Renal cortex interstitium (tissue), 15 donors: ENCODE measurements at places on chromosomes 1 and 21.

GRCh38 chr1:224435318-224435763, 744 bp upstream of the WDR26 start:
- no peak for DNase-seq

DNA sequence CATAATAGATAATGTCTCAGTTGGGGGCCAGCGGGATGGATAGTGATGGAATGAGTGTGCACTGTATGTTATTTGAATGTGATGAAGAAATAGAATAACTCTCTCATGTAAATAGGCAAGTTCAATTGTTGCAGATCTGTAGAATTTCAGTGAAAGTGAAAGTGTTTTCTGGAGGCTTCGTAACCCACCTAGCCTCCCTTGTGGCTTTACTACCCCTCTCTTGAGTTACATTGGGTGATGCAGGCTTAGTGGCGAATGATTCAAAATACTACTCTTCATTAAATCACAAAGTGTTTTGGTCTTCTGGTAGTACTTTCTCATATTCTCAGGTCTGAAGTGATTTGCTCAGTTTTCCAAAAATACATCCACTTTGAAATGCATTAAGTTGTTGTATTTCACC, 411.9 kb downstream of the ZP4 start:
- no peak for DNase-seq

DNA sequence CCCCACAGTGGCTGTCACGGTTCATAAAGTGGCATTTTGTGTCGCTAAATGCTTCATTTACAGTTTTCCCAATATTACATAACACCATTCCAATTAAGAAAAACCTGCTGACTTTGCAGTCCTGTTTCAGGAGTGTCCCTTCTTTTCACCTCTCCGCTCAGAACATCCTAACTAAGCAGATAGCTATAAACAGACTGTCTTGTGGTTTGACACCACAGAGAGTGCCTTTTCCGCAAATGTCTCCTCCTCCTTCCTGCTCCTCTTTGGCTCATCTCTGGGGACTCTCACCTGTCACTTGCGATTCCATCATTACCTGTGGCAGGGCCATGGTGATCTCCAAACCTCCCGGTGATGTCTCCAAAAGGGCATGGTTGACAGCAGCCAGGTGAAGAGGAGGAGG, 119.0 kb downstream of the CNIH3 start:
- DNase-seq: no peak

DNA sequence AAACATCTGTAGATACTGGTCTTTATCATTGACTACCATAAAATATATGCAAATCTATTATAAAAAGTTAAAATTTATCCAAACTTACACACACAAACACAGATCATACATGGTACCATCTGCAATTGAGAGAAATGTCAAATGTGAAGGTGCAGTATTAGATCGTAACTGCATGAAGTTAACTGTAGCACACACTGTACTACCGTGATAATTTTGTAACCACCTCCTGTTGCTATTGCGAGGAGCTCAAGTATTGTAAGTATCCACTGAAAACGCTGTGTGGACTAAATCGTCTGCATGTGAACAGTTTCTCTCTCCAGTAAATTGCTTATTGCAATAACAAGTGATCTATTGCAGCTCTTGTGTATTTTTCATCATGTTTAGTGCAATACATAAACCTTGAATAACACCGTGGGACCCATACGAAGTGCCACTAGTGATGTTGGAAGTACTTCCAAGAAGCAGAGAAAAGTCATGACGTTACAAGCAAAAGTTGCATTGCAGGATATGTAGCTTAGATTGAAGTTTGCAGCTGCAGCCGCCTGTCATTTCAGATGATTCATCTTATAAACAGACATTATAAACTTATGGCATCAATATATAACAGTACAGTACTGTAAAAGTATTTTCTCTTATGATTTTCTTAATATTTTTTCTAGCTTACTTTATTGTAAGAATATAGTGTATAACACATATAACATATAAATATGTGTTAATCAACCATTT, 172.9 kb downstream of the SDCCAG8 start:
- no peak for DNase-seq

DNA sequence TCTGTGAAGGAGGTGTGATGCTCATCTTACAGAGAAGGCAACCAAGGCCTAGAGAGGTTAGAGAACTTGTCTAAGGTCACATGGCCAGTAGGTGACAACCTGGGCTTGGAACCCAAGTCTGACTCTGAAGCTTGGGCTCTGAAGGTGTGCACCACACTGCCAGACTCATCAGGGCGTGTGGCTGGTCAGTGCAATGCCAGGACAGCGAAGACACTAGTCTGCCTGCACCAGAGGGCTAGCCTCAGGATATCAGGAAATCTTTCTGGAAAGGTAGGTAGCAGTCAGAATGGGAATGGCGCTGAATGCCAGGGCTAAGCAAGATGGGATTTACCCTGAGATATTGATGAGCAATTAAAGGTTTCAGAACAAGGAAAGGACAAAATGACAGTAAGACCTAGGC, 34.9 kb downstream of the ELK4 start:
- DNase-seq: no peak

GRCh38 chr1:212470059-212470458, 37.3 kb downstream of the NENF start:
- DNase-seq: no peak

DNA sequence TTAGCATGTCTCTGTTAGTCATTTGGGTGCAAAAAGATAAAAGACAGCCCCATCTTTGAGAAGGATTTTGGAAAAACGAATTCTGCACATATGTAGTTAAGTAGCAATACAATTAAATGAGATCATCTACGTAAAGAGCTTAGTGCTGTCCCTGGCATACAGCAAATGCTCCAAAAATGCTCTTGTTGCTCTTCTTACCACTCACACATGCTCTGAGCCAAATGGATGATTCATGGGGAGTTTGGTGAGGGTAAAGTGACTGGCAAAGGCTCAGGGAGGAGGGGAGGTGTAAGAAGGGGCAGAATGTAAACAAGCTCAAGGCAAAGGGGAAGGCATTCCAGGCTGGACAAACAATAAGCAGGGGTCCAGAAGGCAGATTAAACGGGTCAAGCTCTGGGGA, 191.9 kb downstream of the AK5 start:
- no peak for DNase-seq

DNA sequence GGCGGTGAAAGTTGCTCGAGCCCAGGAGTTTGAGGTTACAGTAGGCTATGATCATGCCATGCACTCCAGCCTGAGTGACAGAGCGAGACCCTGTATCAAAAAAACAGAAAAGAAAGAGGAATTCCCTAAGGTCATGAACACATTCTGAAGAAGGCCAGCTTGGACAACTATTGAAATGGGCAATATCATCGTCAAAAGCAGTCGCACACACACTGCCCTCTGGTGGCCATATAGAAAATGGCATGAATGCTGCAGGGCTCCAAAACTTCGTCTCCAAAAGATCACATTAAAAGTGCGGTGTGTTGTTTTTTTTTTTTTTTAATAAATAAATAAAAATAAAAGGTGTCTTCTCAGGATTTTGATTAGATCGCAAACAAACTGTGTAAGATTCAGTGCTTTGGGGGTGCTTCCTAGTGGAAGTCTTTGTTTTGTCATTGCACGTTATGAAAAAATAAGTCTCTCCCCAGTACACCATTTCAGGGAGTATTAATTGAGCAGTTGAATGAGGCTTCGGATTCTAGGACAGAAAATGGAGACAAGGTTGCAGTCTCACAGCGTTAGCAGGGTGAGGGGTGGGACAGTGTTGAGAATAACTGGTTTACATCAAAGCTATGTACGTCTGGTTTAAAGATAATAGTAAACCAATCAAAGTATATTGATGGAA, 87.5 kb upstream of the FMN2 start:
- no peak for DNase-seq

GRCh38 chr1:178953538-178954324, 72.0 kb upstream of the FAM20B start:
- no peak for DNase-seq

GRCh38 chr21:39005502-39005787, 177.8 kb downstream of the PSMG1 start:
- no peak for DNase-seq

DNA sequence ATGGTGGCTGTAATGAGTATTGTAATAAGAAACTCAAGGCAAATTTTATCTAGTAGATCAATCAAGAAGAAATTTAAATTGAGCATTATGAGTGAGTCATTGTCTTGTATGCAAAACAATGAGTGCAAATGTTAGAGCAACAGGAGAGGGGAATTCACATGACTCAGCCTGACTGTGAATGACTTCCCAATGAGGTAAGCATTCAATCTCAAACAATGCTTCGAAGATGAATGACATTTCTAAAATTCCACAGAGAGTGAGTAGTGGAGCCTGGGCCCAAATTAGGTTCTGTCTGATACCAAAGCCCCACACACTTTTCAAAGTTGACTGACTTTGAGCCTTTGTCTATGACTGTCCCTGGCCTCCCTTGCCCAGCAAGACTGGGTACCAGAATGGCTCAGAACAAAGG, 738.0 kb downstream of the PTPRU start:
- no peak for DNase-seq

DNA sequence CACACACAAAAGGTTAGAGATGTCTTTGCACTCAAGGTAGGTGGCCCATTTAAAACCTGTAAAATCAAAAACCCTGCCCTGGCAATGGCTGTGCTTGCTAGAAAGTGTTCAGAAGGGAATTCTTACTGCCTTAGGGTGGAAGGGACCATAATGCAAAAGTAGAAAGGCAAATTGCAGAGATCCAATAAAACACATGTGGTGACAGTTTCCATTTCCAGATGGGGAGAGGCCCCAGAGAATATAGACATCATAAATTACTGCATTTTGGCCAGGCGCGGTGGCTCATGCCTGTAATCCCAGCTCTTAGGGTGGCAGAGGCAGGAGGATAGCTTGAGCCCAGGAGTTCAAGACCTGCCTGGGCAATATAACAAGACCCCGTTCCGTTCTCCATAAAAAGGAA, 13.0 kb downstream of the FMO1 start:
- DNase-seq: no peak

GRCh38 chr1:13828454-13829151, 128.6 kb downstream of the PRDM2 start:
- peak; percentile 10 for DNase-seq

- no peak for DNase-seq
Measured at GRCh38 chr1:150267896-150268295, 920 bp downstream of the APH1A start.

DNA sequence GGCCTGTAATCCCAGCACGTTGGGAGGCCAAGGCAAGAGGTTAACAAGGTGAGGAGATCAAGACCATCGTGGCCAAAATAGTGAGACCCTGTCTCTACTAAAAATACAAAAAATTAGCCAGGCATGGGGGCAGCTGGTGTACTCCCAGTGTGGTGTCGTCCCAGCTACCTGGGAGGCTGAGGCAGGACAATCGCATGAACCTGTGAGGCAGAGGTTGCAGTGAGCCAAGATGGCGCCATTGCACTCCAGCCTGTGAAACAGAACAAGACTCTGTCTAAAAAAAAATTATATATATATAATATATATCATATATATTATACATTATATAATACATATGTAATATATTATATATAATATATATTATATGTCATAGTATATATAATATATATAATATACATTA, 249.2 kb upstream of the TPTE start:
- DNase-seq: no peak

GRCh38 chr1:226001963-226002666, 3.0 kb upstream of the SDE2 start:
- DNase-seq: no peak

- no peak for DNase-seq
Measured at GRCh38 chr1:179327679-179328078, 34.1 kb downstream of the SOAT1 start.

GRCh38 chr1:21721295-21721985, 52.3 kb upstream of the RAP1GAP start:
- DNase-seq: no peak

GRCh38 chr21:44571844-44572782, 1.4 kb upstream of the KRTAP10-4 start:
- DNase-seq: no peak

GRCh38 chr1:37124501-37124900, 90.2 kb upstream of the GRIK3 start:
- no peak for DNase-seq

- DNase-seq: no peak
Measured at GRCh38 chr1:34165422-34165921, 442 bp upstream of the CSMD2 start.

- DNase-seq: no peak
Measured at GRCh38 chr21:43347461-43348169, 79.3 kb downstream of the SIK1 start.

- no peak for DNase-seq
Measured at GRCh38 chr1:64243757-64244080, 40.3 kb downstream of the UBE2U start.

DNA sequence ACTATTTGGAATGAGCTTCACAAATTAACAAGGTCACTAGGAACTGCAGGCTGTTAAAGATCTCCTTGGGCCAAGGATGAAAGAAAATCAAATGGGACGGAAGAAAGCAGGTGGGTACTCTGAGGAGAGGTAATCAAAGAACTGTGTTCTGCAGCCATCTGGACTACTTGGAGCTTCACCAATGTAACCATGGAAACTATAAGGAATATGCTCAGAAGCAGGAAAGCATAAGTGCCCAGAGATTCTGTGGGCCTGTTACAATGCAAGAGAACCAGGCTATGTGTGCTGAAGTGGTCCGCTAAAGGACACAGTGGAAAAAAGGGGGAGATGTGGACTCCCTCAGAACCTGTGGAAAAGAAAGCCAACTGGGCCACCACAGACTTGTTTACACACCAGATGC, 238.5 kb downstream of the PTGER3 start:
- no peak for DNase-seq

GRCh38 chr21:45873418-45873817, 108.2 kb upstream of the COL6A1 start:
- DNase-seq: no peak

- no peak for DNase-seq
Measured at GRCh38 chr1:174451408-174451807, 3.6 kb downstream of the GPR52 start.

GRCh38 chr21:28418726-28419514, 573.8 kb downstream of the LTN1 start:
- no peak for DNase-seq

DNA sequence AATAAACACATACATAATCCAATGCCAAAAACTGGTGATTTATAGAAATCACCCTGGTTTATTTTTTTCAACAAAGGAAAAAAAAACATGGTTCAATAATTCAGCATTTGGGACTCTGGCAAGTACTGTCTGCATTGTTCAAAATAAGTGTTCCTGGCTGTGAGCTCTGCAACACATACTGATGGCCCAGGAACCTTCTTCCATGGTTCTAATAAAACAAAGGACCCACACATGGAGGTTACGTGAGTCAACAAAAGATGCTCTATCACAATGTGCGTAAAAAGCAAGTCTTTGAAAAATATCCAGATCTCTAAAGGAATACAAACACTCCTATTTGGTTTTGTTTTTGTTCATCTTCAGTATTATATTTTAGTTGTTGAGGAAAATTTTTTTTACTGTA, 37.9 kb upstream of the C1orf198 start:
- DNase-seq: no peak
